ENCODE measurements at places on chromosomes 7 and 10.

- no peak for DNase-seq
Observed at GRCh38 chr7:747186-747585, 20.1 kb upstream of the PRKAR1B start.

DNA sequence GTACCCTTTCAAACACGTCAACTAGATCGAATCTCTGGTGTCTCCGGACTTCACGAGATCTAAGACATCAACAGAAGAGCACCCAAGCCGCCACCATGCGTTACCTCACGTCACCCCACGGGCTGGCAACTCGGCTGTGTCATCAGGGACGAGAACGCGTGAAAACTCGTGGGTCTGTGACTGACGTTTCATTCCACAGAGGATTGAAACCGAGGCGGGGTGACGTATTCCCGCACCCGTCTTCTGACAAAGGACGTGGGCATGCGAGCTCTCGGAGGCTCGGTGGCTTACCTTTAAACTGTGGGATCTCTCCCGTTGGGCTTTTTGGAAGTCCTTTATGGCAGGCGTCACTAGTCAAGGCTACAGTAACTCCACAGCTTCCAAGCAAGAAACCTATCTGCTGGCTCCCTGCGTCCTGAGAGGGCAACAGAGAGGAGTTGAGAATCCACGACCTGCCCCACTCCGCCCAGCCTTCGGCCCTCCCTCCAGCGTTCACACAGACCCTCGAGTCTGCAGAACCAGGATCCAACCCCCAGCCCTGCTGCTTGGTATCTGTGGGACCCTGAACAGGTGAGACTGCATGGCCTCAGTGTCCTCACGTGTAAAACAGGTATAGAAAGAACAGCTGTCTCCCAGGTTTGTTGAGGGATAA, 255.3 kb downstream of the ZMYND11 start:
- DNase-seq, result no peak

DNA sequence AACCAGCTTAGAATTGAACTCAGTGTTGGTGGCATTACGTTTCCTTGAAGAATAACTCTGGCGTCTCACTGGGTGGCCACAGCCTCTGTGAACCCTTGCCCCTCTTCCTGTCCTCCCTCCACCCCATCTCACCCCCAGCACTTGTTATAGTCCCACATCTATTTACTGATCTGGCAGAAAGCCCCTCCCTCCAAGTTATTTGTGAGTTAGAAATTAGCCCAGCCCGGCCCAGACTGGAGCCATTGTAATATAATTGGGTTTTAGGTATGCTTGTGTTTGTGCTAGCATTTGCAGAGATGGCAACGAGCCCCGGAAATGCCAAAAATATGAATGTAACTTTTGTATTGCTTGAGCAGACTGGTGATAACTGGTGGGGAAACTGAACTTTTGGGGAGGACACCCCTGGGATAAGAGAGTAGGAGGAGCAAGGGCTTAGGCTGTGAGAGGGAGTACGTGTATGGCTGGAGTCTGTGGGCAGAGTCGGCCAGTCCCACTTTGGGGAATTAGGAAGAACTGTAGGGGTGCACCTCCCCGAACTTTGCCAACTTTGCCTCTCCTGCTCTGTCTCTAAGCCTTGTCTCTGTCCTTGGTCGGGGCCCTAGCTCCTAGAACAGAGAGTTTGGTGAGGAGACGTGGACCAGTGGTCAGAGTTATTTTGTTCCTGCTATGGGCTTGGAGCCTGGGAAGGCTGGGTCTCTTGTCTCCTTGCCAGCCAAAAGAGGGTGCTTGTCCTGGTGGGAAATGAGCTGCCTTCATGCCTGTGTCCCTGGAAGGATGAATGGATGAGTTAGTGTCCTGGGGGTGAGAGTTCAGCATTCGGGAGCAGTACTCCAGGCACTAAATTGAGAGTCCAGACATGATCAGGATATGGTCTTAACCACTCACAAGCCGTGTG, 19.3 kb upstream of the TRIM8 start:
- no peak for DNase-seq

DNA sequence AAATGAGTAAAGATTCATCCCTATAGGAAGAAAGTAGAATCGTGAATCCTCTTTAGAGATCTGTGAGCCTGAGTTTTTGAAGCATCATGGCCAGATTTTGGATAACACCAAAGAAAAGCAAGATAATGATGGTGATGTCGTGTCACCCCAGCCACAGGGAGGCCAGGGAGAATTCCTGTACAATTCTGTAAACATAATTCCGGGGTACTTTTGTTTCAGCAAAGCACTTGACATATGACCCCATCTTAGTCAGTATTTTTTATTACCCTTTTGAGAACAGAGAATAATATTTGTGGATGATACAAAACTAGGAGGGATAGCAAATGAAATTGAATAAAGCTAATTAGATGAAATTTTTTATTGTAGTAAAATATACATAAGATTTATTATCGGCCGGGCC, 33.8 kb downstream of the NACAD start:
- DNase-seq, result no peak

DNA sequence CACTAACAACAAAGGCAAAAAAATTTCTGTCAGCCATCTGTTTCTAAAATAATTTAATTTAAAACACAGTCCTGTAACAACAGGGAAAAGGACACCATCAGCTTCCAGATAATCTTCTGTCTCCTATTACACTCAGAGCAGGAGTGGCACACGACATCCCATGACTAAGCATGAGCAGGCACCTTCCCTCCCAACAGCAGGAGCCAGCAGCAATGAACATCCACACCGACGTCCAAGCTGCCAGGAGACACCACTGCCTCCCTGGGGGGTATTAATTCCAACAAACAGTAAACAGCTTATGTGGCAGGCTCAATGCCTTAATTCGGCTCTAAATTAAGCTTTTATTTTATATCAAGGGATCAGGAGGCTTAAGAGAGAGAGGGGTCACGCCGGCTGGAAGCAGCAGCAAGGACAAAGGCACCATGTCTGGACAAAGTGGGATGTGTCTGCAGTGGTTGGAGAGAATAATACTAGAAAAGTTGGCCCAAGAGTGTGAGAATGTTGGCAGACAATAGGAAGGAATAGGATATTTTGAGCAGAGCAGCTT, 45.7 kb downstream of the KIAA1549 start:
- DNase-seq, result peak; percentile 55

- DNase-seq, result no peak
Observed at GRCh38 chr7:23462846-23463245, 7.4 kb downstream of the IGF2BP3 start.

DNA sequence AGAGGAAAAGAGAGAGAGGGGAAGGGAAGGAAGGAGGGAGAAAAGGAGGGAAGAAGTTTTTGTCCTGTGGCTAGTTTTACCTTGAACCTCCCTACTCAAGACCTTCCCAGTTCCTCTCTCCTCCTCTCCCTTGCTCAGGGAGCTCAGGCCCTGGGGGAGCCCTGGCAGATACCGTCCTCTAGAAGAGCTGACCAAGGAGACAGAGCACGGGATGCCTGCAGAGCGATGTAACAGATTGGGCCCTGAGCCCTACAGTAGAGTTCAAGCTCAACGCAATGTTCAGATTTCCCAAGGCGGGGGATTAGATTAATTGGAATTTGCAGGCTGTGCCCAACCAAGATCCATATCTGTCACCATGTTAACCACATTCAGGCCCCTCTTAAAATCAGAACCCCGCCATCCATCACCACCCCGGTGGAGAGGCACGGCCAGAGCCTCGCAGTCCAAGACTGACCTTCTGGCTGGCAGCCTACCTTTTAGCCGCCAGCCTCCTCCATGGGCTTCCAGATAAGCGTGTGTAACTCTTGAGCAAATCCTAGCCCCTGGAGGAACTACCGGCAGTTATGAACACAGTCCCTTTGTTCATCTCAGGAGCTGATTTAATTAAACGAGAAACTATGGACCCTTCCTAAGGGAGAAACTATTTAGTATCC, 70.6 kb downstream of the KCNMA1 start:
- no peak for DNase-seq

- no peak for DNase-seq
Observed at GRCh38 chr7:21547501-21547900, 4.7 kb downstream of the DNAH11 start.

DNA sequence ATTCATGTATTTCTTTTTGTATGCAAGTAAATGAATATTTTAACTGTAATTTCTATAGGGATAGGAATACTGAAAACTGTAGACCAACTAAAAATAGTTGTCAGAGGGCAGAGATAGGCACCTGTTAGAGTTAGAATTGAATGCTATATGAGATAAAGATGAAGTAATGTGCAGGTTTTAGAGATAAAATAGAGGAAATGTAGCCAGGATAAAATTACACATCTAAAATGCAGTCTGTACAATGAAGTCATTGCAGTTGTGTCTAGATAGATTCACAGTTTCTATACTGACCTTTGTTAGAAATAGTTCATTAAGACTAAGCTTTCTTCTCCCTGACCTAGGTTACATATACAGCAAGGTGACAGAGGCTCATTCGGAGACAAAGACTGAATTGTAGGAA, 46.2 kb downstream of the SMNDC1 start:
- DNase-seq, result no peak

GRCh38 chr7:3034591-3035150, 9.0 kb downstream of the CARD11 start:
- DNase-seq, result no peak

DNA sequence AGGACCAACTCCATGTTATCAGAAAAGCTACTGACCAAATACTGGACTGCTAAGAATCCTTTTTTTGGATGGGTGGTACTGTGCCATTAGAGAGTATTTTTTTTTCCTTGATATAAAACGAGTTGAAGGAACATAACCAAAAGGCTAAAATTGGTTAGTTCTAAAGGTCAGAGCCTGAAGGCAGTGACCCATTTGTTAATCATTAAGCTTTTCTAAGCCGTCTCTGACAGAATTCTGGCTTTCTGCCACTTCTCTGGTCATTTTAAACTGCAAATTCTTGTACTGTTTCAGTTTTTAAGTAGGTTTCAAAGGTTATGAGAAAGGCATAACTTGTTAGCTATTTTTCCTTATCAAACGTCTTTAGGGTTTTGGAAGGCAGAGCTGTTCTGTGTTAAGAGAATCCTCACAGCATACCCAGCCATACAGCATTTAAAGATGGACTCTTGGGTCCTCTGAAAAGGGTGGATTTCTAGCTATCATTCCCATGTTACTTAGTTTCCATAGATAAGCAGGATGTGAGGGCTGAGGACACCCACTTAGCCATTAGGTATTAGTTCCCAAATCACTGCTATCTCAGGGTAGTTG, 196.8 kb downstream of the RNLS start:
- no peak for DNase-seq

DNA sequence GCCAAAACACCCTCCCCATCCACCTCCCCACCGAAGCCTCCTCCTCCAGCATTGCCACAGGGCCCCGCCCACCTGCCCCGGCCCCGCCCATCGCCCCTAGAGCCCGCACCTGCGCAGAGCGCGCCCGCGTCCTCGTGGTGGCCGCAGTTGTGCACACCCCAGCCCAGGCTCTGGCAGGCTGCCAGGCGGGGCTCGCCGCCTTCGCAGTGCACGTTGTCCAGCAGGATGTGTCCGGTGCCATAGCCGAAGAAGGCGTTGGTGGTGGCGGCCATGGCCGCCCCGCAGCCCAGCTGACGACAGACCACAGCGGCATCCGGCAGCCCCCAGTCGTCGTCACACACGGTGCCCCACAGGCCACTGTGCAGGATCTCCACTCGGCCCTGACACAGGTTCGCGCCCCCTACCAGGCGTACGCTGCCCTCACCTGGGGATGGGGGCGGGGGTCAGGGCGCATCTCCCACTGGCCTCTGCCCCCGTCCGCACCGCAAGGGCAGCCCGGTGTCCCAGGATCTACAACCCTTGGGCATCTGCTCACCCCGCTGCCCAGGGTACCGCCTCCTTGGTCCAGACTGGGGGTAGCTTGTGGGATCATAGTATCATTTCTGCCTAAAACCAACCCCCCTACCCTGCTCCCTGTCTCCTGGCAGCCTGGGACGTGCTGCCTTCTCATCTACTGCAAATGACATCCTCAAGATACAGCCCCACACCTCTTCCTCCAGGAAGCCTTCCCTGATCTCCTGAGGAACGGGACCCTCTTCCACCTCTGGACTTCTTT, 11.9 kb downstream of the SSC4D start:
- no peak for DNase-seq

DNA sequence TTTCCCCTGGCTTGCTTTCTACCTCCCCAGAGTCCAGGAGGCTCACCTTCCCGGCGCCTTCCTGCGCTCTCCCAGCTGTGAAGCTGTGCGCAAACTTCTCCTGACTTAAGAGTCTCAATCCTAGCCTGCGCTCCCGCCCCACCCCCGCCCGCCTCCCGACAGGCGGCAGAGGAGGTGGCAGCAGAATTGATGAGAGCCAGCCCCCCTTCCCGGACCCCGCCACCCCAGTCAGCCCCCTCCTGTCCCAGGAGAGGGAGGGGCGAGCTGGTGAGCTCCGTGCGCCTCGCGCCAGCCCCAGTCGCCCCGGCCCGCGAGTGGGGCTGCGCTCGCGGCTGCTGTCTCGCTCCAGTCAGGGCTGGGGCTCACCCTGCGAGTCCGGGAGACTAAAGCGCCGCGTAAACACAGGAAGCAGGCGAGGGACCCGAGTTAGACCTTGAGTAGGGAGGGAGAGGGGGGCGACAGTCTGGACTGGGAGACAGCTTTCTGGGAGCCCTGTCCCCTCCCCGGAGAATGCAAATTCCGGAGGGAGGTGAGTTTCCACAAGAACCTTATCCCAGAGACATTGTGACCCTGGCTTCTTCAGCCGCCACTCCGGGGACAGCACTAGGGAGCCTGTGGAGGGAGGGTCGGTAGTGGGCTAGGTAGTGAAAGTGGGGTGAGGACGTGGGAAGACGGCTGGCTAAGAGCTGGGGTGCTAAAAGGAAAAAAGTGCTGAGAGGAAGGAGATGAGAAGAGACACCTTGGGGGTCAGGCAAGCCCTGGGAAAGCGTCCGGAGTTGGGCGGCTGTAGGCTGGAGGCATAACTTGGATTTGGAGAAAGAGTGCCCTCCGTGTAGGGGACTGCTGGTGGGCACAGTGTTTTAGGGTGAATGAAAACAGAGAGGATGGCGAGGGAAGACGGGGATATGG, at the start of gene CALCR:
Gene CALCR, minus strand, starts transcription at position 79 of the 909 bp plus-strand sequence. CDS start 87,743 bp downstream, outside the sequence.
- DNase-seq, result no peak

DNA sequence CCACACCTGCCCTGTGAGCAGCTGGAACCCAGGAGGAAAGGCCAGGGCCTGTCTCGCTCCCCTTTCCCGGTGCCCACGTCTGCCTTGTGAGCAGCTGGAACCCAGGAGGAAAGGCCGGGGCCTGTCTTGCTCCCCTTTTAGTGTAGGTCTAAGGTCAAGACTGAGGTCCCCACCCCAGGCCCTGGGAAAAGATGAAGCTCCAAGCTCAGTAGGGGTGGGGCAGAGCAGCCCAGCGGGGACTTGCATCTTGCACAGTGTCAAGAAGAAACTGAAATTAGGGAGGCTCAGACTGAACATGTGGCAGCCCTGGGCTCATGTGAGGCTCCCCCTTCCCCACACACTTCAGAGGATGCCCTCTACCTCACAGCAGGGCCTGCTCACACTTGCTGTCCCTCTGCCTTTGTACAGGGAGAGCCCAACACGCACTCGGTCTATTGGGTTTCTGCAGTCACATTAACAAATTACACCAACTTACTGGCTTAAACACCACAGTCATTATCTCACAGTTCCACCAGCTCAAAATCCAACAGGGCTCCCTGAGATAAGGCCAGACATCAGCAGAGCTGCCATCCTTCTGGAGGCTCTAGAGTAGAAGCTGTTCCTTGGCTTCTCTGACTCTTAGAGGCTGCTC, 12.4 kb downstream of the POLL start:
- no peak for DNase-seq
